GM23338 (cell line): ENCODE measurements at places on chromosomes 7 and 10. TPM values are rescaled to one million over a fixed set of nuclear protein-coding genes. Genes with fewer than 3 reads are reported as not detected.

DNA sequence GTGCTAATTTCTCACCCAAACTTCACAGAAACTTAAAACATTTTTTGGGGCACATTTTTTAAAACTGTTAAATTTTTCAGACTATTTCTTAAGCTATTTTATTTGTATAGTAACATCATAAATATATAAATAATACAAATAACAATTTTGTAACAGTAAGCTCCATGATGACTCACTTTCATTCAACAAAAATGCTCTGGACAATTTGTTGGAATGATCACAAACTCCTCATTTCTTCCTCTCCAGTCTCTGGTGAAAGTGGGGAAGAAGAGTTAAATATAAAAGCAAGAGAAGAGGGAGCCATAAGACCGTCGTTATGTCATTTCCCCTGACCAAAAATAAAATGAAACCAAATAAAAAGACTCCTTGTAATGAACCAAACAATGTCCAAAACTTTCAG lies 162.4 kb downstream of the AGMO start:
- no peak for DNase-seq

DNA sequence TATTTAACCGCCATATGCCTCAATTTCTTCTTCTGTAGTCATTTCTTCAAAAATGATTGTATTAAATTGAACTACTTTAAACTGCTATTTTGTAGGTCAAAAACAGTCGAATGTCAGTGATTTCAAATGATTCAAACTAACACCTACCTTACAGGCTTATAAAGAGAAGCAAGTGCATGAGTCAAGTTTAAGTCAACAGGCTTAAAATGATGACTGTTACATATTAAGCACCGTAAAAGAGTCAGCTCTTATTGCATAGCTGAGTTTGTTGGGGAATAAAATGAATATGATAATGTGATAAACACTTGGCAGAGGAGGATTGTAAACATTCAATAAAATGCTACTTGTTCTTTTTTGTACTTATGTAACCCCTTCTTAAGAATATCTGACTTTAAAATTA lies 90.1 kb upstream of the ANKRD1 start:
- no peak for DNase-seq

- DNase-seq, result peak; percentile 49
Measured at GRCh38 chr7:68629-69028, 123.7 kb upstream of the FAM20C start.

GRCh38 chr7:54738737-54739136 lies 20.3 kb downstream of the SEC61G start:
- DNase-seq, result no peak

GRCh38 chr10:114245121-114245791 lies 6.2 kb downstream of the VWA2 start:
- no peak for DNase-seq

DNA sequence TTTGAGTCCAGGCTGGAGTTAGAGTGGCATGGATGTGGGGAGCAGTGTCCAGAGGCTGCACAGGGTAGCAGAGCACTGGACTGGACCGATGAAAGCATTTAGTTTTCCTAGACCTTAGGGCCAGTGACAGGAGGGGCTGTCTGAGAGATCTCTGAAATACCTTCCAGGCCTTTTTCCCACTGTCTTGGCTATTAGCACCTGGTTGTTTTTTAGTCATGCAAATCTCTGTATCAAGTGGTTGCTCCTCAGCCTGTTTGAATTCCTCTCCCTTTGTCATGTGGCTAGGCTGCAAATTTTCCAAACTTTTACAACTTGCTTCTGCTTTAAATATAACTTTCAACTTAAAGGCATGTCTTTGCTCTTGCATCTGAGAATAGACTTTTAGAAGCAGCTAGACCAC lies 504.3 kb upstream of the VSTM2A start:
- peak; percentile 42 for DNase-seq

- DNase-seq, result no peak
Measured at GRCh38 chr10:81967716-81968115, 92.7 kb downstream of the NRG3 start.

DNA sequence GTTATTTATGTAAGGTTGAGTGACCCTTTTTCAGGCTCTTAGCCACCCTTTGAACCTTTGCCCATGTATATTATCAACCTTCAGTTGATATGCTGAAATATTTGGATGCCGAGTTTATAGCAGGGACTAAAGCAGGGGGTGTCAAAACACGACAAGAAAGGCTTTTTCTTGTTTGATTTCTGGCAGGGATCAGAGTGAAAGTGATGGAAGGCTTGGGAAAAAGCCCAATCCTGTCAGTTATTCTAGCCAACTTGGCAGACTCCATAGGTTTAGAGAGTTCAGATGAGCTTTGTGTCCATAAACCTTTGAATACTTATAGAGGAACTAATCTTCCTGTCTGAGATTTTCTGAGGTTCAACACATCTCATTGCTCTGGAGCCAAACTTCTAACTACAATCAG lies 47.5 kb downstream of the INHBA start:
- DNase-seq, result no peak

DNA sequence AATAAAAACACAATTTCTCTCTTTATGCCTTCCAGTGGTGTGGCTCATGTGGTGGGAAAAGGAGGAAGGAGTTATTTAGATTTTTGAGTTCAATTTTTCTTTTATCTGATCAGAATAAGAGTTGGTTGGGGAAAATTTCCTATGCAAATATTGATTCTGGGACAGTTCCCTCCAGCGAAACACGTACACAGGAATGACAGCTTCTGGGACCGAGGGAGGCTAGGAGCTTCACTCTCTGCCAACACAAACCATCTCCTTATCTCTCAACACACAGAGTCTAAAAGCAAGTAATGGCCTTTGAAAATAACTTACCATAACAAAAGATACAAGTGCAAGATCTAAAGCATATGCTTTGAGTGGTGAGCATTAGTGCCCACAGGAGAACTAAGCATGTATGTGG lies 122.7 kb downstream of the RAPGEF5 start:
- DNase-seq, result no peak

- no peak for DNase-seq
Measured at GRCh38 chr10:86655596-86655995, 1.2 kb downstream of the OPN4 start.

- no peak for DNase-seq
Measured at GRCh38 chr10:23611308-23612029, 172.6 kb downstream of the OTUD1 start.

DNA sequence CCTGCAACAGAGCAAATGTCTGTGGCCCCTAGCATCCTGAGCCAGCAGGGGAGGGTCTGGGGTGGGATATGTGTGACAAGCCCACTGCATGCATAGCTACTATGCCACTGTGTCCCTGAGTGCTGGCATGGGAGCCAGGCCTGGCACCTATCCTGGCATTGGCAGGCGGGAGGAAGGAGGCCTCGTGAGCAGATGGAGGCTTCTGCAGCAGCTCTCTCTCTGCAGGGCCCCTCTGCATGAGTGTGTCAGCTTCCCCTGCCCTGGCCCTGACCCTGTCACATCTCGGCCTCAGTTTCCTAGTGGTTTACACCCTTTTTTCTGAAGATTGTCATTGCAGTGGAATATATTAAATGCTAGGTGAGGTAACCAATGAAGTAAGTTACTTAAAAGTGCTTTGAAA lies 13.1 kb upstream of the IMPDH1 start:
- DNase-seq, result no peak

- peak; percentile 75 for DNase-seq
Measured at GRCh38 chr10:92880233-92880861, 32.0 kb downstream of the EXOC6 start.

DNA sequence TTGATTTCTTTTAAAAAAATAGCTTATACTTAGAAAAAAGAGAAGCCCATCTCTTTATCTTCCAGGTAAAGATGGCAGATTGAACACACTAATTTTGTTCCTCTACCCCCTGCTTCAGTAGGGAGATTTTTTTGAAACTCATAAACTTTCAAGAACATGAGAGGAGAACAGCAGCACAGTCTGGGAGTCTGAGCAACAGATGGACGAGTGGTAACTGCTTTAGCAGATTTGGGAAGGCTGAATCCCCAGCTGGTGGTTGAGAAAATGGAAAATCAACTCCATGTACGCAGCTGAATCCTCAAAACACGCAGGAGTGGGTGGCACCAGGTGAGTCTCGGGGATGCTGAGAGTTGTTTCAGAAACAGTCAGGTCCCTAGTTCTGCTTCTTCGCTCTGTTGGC lies 114.6 kb upstream of the CTBP2 start:
- DNase-seq, result no peak

DNA sequence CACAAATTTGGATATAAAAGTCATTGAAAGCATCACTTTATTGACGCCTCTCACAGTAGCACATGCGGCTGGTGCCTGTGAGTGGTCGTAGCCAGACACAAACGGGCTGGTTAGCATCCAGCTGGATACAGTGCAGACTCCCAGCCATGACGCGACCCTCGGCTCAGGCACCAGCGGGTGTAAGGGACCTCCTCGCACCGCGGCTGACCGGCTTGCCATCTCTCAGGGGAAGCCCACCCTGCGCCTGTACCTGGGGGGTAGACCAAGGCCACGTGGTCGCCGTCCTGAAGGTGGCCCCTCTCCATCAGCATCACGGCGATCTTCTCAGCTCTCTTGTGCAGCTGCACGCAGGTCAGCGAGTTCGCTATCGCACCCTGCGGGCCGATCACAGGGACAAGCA lies 213.8 kb downstream of the ZMYND11 start:
- no peak for DNase-seq

DNA sequence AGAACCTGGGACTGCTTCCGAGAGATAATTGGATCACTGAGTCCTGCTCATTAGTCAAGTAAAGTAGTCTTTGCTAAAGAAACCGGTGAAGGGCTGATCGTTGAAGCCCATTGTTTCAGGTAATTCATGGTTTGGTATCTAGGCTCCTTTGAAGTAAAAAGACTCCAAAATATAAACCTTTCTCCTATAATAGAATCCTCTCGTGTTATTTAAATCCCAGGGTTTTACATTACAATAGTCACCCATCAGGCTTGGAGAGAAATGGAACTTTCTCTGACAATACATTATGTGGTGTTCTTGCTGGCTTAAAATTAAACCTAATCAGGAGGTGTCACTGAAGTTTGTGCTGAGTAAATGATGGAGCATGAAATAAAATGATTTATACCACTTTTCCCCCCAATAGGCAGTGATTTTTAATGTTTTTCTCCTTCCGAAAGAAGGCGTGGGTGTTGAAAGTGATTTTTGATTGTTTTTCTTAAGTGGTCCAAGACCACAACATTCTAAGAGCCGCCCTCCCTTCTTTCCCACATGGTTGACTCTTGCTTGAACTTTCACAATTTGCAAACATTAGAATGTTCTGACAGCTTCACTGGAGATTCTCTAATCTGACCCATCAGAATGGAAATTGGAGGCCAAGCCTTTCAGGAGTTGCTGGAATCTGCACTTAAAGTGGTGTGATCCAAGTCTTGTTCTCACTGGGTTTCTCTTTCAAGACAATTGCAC lies 44.2 kb downstream of the LRMDA start:
- peak; percentile 21 for DNase-seq

DNA sequence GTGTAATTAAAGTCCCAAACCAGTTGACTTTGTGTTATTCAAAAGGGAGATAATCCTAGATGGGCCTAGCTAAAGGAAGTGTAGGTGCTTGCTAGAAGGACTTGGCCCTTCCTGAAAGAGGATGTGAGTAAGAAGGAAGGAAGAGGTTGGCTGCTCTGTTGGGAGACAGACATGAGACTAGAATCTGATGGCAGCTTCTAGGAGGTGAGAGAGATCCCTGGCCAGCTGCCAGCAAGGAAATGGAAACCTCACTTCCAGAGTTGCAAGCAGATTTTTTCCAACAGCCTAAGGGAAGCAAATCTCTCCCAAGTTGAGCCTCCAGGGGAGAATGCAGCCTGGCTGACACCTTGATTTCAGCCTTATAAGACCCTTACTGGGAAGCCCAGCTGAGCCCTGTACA lies 368.4 kb upstream of the ZMIZ1 start:
- no peak for DNase-seq

GRCh38 chr10:120557311-120557710 lies 100.3 kb downstream of the PLPP4 start:
- DNase-seq, result no peak

- DNase-seq, result no peak
Measured at GRCh38 chr7:124059375-124059774, 26.5 kb upstream of the TMEM229A start.

DNA sequence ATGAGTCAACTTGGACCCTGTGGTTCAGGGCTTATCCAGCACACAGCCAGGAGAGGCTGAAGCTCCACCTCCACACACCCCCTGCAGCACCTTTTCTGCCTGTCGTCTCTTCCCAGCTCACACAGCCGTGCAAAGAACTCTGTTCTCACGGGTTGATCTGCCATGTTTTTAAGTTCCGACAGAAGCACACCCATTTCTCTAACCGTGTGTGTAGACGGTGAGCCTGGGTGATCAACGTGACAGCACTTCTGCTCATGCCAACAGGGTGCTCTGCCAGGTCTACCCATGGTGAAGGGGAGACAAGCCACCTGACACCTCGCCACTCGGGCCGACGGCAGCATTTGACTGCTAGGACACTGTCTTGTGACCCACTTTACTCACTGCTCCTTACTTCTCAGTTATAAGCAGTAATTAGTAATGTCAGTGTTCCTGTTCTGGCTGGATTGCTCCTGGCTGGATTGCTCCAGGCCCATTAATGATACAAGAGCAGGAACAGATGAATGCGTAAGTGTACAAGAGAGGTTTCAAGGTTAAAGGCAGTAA lies 90.5 kb downstream of the RNF216 start:
- no peak for DNase-seq

DNA sequence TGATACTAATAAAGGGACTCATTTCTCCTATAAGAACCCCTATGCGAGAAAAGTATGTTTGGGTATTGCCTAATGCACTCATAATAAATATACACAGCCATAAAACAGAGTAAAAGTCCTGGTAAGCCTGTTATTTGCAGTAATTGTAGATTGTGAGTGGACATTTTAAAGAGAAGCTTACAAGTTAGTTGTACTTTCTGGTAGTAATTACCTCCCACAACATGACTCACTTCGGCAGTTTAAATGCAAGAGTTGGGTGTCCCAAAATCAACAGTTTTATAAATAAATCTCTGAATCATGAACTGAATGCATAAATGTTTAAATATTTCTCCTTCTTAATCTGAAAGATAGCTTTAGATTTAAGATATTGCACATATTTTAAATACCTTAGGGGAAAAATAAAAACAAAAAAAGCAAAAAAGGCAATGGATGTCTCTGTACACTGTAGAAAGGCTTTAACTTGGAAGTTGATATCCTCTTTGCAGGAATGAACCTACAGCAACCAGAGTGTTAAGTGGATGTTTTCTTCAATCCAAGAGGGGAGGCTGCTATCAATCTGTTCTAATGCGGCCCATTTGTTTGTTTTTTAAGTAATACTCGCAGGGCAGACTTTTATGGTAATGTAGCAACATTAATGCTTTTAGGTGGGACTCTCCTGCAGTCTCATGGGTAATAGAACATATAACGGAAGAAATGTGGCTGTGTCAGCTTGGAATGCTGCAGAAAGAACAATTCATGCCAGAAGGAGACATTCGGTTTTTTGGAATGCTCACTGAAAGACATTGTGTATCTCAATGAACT lies 57.3 kb upstream of the ZEB1 start:
- no peak for DNase-seq

The GSTO2 gene
- total RNA-seq, result 30.7 and 39.3 TPM in 2 replicates

The TAS2R41 gene
- 1.2 and 2.9 TPM in 2 replicates for total RNA-seq

The CACNB2 gene
- total RNA-seq, result 3.8 and 5.9 TPM in 2 replicates

The DDIT4 gene
- 110 and 136 TPM in 2 replicates for total RNA-seq

The CHAT gene
- not detected in 2 replicates for total RNA-seq

The SPDYE6 gene
- total RNA-seq, result not detected in 2 replicates
